ENCODE measurements at places on chromosomes 5 and 9.

DNA sequence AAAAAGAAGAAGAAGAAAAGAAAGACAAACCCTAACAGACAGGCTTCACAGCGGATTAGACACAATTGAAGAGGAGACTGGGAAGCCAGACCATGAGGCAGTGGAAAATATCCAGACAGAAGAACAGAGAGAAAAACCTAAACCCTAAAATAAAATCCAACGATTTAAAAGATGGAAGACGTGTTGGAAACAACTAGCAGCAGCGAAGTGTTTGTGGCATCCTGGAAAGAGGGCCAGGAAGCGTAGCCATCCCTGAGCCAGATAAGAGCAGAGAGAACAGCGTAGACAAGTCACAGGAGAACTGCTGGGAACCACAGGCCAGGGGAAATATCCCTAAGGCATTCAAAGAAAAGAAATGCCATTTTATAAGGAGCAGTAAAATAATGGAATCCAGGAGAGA lies 39.7 kb upstream of the NKD2 start:
- no peak for DNase-seq

- DNase-seq = no peak
These were observed 261.6 kb downstream of the BNC2 start for GRCh38 chr9:16608906-16609305.

GRCh38 chr9:111375817-111376564 lies 46.0 kb upstream of the OR2K2 start:
- no peak for DNase-seq

- DNase-seq = no peak
These were observed 590 bp downstream of the RASGRF2 start for GRCh38 chr5:80960531-80961375.

DNA sequence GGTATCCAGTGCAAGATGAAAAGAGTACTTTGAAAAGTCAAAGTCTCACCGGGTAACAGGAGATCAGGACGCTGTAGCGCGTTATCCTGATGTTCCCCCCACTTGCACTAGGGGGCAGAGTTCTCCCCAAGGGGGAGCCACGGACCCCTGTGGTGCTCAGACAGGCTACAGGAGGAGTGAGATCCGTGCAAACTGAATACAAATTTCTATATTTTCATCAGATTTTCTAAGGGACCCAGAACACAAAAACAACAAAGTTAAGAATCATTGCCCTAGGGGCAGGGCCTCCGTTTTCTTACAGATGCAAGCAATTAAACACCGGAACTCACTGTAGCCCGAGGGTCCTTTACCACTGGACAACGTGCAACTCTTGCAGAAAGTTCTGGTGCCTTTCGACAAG lies 2.0 kb downstream of the MYO10 start:
- peak; percentile 24 for DNase-seq

DNA sequence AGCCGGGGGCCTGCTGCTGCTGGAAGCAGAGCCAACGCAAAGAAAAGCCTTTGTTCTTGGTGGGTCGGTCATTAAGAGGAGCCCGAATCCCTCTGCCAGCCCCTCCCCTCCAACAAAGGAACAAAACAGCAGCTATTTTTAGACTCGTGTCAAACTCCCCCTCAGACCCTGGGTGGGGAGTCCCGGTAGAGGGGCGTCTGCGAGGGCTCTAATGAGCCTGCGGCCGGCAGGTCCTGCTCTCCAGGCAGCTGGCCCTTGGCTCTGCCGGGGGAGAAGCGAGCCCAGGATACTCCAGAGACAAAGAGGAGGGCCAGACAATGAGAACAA lies 114.0 kb downstream of the LHX2 start:
- no peak for DNase-seq

All from GOT3 (cell line).